ENCODE measurements at places on chromosomes 2 and 18. TPM values are rescaled to one million over a fixed set of nuclear protein-coding genes. Genes with fewer than 3 reads are reported as not detected.

Gene SH3BP4
- 59.3 TPM for total RNA-seq

Gene CELF4
- total RNA-seq, result 38.4 TPM

Gene IGFBP2
- 208 TPM for total RNA-seq

Gene RAMP1
- 7.6 TPM for total RNA-seq

Gene B4GALT6
- total RNA-seq, result 16.5 TPM

Gene AP1S3
- total RNA-seq, result 3.1 TPM

Gene UGT1A8
- total RNA-seq, result not detected

Gene SALL3
- total RNA-seq, result 23.4 TPM

Gene CRYGD
- total RNA-seq, result 0.76 TPM

Gene CIB4
- total RNA-seq, result not detected

Gene CBLN2
- total RNA-seq, result 0.17 TPM

Gene SF3B6
- total RNA-seq, result 76.5 TPM

Gene PRSS56
- not detected for total RNA-seq

Gene SAG
- not detected for total RNA-seq

Gene GPC1
- 155 TPM for total RNA-seq

Gene HRH4
- total RNA-seq, result not detected

Gene OSR1
- total RNA-seq, result 0.42 TPM

Gene TTN
- total RNA-seq, result 0.34 TPM

Gene ACVR1C
- total RNA-seq, result 0.59 TPM

Gene ANKRD36B
- total RNA-seq, result 54.7 TPM

Gene FAM161A
- 13.4 TPM for total RNA-seq

Gene C2orf72
- 0.42 TPM for total RNA-seq

Gene LHCGR
- not detected for total RNA-seq

Gene R3HDM1
- 57.7 TPM for total RNA-seq

Gene MAPRE2
- 127 TPM for total RNA-seq

Gene EML6
- 0.91 TPM for total RNA-seq

Gene PDE11A
- total RNA-seq, result 0.27 TPM

Gene ACMSD
- not detected for total RNA-seq

Gene UGT1A3
- not detected for total RNA-seq

All from glutamatergic neuron (in vitro differentiated cells).